ENCODE measurements at places on chromosomes 4 and X.

- DNase-seq, result no peak
These were observed 27.5 kb downstream of the SULT1E1 start for GRCh38 chr4:69832326-69833030.

DNA sequence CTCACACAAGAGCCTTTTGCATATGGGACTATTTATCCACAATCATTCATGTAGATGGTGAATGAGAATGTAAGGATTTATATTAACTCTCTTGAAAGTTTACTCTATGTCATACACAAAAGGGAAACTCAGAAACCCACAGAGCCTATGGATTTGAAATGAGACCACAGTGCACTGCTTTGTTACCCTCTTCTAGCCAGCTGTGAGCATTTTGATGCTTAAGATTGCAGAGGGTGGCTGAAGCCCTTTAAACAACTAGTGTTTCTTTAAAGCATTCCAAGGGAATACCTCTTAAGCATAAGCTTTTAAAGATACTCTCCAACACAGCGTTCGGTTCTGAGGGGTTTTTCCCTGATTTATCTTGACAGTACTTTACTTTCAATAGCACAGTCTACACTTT is 113.9 kb downstream of the NKX6-1 start:
- no peak for DNase-seq

- no peak for DNase-seq
These were observed 102.9 kb upstream of the PAQR3 start for GRCh38 chr4:79042079-79042674.

DNA sequence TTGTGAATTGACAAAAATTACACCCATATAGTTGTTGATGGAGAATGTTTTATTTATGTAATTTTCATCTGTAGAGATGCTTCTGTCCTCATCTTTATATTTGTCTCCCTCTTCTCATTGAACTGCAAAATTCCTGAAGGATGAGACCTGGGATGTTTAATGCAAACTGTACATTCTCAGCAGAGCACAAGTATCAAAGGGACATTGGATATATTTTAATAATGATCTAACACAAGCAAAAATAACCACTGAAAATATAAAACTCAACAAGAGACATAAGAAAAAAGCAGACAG is 28.6 kb downstream of the UGDH start:
- DNase-seq, result no peak

DNA sequence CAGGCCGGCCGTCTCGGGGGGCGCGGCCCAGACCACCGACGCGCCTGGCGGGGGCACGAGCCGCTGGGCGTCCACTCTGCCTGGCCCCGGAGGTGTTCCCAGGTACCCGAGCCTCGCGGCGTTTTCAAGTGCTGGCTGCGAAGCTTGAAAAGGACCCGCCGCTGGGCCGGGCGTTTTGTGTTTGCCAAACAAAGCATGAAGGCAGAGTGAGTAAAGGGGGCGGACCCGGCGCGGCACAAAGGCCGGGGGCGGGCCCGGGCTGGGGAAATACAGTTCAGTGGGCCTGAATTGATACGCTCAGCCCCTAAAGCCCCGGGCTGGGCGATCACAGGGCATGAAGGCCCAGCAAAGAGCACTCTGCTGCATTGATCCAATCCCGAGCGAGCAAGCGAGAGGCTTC is 65.4 kb downstream of the SOX3 start:
- no peak for DNase-seq

DNA sequence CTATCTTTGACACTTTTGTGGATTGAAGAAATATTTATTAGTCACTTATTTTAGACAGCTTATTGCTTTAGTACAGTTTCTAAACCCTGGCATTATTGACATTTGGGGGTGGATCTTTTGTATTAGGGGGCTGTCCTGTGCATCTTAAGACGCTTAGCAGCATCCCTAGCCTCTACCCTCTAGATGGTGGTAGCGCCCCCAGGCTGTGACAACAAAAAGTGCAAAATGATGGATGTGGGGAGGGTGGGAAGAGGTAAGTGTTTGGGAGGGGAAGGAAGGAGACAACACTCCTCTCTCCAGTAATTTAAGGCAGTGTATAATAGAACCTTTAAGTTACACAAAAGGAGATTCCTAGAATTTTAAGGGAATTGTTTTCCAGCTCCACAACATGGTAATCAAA is 1210.6 kb downstream of the C4orf33 start:
- no peak for DNase-seq

GRCh38 chr4:40952672-40953071 is 202.9 kb downstream of the NSUN7 start:
- no peak for DNase-seq

GRCh38 chr4:83259586-83259985 is 25.0 kb downstream of the COQ2 start:
- no peak for DNase-seq

DNA sequence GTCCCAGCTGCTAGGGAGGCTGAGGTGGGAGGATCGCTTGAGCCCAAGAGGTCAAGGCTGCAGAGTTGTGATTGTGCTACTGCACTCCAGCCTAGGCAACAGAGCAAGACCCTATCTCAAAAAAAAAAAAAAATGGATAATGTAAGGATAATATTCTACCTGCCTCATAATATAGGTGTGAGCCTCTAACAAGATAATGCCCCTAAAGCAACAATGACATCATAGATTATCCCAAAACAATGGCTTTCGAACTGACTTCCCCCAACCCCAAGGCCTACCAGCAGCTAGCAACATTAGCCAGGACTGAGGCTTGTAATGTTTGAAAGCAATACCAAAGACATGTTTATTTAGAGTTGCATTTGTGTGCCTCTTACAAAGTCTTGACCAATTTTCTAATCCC is 33.9 kb upstream of the ATP6AP2 start:
- DNase-seq, result no peak

- DNase-seq, result no peak
These were observed 274.3 kb upstream of the HS3ST1 start for GRCh38 chr4:11702886-11703557.

GRCh38 chr4:139274790-139275189 is 5.2 kb downstream of the MGARP start:
- no peak for DNase-seq

DNA sequence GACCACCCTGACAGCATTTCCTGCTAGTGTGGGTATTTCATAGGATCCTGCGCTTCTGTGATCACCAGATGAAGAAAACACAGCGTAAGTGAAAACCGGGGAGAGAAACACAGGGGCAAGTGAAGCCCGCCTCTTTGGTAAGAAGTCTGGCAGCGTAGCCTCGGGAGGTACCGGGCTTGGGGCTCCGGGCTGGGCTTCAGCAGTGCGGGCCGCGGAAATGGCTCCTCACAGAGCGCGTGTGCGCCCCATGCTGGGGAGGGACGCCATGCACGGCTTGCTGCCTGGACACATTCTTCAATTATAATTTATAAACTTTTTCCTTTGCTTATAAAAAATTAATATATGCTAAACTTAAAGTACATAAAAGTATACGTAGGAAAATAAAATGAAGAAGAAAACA is 151.5 kb downstream of the AFAP1 start:
- DNase-seq, result no peak

- no peak for DNase-seq
These were observed 67.5 kb downstream of the TECRL start for GRCh38 chr4:64341711-64342110.

DNA sequence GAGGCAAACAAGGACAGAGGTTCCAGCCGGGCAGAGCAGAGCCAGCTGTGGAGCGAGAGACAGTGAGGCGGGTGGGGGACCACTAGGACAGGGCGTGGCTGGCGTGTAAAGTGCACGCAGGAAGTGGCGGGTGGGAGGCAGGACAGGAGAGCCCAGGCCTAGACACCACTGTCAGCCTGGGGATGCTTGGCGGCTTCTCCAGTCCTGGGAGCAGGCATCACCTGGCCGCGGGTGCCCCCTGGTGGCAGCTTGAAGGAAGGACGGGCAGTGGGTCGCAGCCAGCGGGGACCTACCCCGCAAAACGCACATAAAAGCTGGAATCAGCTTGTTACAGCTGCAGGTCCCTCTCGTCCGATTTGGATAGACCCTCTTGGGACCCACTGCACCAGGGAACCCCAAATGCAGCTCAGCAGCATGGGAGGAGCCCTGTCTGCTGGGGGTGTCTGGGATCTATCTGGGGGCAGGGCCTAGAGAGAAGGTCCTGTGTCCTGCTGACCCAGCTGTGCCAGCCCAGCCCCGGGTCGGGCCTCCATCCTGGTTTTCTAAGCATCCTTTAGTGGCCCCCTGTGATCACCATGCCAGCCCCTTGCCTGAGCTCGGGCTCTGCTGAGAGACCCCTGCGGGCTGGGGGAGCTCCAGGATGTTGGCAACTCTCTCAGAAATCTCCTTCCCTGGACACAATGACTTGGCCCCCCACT is 57.7 kb downstream of the WFS1 start:
- no peak for DNase-seq

DNA sequence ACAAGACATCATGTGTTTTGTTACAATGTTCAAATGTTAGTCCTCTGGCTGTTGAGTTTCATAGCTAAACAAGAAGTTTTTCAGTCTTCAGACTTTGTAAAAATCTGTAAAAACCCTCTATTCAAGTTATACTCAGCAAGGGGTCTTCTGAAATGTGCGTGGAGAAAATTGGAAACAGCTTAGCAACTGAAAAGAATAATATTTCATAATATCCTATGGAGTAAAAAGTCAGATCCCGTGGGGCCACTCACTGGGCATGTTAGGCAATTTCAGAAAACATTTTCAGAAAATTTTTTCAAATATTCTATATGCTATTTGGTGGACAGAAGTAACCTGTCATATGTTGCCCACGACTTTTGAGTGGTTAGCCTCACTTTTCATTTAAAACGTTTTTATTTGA is 118.3 kb downstream of the CORIN start:
- DNase-seq, result no peak

DNA sequence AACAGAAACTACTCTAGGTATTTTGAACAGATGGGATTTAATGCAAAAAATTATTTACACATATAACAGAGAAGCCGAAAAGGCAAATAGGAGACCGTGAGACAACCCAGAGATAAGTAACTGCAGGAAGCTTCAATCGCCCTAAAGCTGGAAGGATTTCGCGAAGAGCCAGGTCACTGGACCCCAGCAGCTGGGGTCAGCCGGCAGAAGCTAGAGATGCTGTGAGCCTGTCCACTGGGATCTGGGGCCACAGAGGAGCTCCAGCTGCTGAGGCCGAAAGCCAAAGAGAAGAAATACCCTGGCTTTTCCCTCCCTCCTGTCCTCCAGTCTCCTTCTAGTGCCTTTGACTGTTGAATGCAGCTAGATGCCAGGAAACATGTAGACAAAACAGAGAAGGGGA is 192.8 kb upstream of the BCOR start:
- no peak for DNase-seq

DNA sequence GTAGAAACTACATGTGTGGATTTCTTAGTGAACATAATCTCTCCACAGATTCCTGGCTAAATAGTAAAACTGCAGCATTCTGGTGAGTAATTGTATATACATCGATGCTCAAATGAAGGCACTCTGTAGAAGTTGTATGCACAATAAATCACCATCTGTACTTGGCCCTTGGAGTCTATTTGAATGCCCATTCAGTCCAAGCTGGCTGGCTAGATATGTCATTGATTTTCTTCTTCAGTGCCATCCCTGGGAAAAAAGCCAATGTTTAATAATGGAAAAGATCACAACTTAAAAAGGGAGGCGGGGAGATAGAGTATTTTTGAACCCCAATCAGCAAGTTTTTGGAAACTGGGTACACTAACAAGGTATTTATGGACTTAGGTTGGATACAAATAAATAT is 381.0 kb upstream of the TEX13C start:
- DNase-seq, result no peak

GRCh38 chr4:188399834-188400233 is 260.6 kb downstream of the TRIML1 start:
- DNase-seq, result no peak

GRCh38 chrX:11267425-11267824 is 25.8 kb upstream of the AMELX start:
- DNase-seq, result no peak

DNA sequence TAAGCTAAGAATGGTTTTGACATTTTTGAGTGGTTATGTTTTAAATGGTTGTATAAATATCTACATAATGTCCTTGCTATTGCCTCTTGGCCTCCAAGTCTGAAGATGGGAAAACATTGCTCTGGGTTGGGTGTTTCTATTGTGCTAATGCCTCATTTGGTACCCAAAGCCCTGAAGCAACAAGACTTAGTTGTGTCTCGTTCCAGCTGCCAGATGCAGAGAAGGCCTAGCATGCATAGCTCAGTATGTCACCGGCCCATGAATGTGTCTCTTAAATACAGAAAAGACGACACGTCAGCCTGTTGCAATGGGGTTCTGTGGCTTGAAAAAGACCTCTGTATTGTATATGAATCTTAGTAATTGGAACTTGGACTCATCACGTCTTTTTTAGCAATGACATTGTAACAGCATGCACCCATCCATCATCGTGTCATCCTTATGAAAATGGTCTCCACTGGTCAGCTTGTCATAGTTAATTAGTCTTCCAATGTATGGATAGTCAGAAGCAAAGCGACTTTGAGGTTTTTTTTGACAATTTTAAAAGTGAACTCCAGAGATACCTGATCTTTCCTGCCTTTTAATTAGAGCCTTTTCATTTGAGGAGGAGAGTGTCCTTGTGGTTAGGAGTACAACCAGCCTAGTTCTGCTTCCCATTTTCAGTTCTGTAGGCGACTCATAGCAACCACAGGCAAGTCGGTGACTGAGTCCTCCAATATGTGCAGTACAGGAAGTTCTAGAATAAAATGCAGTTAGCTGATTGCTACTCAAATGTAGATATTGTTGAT is 126.4 kb upstream of the GATB start:
- DNase-seq, result no peak

Measured in esophagus squamous epithelium (tissue), 5 donors.